ENCODE measurements at places on chromosomes 16 and 17.

GRCh38 chr16:53756275-53756996 is 52.5 kb downstream of the FTO start:
- peak; percentile 86 for DNase-seq

DNA sequence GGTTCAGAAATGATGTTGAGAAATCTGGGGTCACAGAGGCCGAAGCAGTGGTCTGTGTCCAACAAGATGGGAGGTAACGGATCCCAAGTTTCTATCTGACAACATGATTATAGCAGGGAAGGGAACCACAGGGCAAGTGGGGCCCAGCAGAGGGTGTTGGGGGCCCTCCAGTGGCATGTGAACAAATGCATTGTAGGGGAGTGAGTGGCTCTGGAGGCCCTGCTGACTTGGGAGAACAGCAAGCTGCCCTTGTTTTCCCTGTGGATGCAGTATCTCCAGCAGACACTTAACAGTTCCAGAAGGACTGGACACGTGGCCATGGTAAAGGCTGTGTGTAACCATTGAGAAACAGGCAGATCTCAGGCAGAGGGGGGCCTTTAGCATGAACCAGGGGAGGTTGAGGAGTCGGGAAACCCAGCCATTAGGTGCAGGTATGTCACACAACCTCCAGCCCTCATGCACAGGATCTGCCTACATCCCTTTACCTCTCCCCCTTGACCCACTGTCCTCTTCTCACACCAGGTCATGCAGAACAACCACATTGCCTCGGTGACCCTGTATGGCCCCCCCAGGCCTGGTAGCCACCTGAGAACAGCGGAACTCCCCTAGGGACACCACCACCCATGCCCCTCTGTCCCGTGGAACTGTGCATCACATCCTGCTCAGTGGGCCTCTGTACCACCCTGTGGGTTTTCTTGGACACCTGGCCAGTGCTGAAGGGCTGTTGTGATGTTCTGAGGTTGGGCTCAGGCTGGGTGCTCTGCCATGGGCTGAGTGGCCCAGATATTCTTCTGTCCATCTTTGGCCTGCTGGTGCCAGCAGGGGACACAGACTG is 4.1 kb downstream of the B3GNT9 start:
- DNase-seq, result no peak

- peak; percentile 21 for DNase-seq
Measured at GRCh38 chr16:28846933-28847273, 755 bp upstream of the TUFM start.

DNA sequence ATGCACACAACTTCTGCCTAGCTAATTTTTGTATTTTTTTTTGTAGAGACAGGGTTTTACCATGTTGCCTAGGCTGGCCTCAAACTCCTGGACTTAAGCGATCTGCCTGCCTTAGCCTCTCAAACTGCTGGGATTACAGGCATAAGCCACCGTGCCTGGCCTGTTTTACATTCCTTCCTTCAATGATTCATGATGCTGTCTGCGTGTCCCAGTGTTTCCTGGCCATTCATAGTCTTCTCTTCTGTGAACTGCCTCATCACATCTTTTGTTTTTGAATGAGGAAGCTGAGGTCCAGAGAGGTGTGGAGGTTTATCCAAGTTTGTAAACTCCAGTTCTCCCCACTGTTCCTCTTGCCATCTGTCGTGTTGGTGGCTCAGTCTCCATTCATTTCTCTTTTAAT is 64.5 kb upstream of the MED9 start:
- no peak for DNase-seq

DNA sequence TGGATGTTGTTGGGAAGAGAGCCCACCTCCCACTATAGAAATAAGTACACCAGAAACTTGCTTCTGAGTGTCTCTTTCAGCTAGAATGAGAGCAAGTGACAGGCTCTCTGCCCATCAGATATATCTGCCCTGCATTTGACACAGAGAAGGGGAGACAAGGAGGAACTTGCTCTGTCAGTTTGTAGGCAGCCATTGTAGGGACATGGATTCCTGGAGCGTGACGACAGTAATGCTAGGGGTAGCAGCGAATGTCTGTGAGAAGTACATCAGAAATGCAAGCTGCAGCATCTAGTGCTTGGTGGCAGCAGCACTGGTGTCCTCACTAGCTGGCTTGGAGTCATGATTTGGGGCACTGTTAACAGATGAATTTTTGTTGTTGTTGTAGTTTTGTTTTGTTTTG is 23.0 kb downstream of the ZNF200 start:
- no peak for DNase-seq

DNA sequence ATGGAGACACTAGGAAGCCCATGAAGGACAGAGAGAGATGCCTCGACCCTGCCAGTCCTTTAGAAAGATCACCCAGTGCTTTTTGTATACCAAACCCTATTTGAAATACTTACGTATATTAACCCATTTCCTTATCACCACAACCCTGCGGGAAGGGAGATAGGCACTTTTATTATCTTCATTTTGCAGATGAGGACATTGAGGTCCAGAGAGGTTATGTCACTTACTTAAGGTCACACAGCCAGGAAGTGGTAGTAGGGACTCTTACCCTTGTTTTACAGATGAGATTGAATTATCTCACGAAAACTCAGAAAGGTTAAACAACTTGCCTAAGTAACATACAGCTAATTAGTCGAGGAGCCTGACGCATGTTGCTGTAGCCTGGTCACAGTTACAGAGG is 38.2 kb downstream of the IL4R start:
- no peak for DNase-seq
